ENCODE measurements at places on chromosomes 12 and 14. TPM values are rescaled to one million over a fixed set of nuclear protein-coding genes. Genes with fewer than 3 reads are reported as not detected.

The DLGAP5 gene
- total RNA-seq, result 8.8 TPM

The KRT80 gene
- total RNA-seq, result 10.7 TPM

The MMP19 gene
- 17.8 TPM for total RNA-seq

The NRXN3 gene
- 7.0 TPM for total RNA-seq

The KRT84 gene
- not detected for total RNA-seq

The TBC1D30 gene
- total RNA-seq, result 2.0 TPM

The CLEC1A gene
- not detected for total RNA-seq

GRCh38 chr12:106248312-106248845 lies 559 bp upstream of the CKAP4 start:
- peak overlapping the region; percentile 79 for H3K4me3 ChIP-seq
- H3K4me1 ChIP-seq, result peaks cover 43% of the 10 kb centered on the region
- no peaks in the 10 kb centered on the region for H3K27me3 ChIP-seq
- H3K27ac ChIP-seq, result peak overlapping the region; percentile 87

DNA sequence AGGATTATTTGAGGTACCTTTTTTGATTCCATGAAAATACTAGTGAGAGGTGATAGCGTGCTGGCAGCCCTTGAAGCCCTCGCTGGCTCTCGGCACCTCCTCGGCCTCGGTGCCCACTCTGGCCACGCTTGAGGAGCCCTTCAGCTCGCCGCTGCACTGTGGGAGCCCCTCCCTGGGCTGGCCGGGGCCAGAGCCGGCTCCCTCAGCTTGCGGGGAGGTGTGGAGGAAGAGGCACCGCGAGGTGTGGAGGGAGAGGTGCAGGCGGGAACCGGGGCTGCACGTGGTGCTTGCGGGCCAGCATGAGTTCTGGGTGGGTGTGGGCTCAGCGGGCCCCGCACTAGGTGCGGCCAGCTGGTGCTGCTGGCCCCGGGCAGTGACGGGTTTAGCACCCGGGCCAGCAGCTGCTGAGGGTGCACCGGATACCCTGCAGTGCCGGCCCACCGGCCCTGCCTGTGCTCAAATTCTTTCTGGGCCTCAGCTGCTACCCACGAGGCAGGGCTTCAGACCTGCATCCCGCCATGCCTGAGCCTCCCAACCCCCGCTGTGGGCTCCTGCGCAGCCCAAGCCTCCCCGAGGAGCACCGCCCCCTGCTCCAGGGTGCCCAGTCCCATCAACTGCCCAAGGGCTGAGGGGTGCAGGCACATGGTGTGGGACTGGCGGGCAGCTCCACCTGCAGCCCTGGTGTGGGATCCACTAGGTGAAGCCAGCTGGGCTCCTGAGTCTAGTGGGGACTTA lies 7.4 kb downstream of the MOK start:
- DNase-seq, result no peak
- no peak overlapping the region for H3K27ac ChIP-seq
- H3K4me3 ChIP-seq, result no peak overlapping the region
- no peaks in the 10 kb centered on the region for H3K27me3 ChIP-seq
- H3K36me3 ChIP-seq, result no peaks in the 10 kb centered on the region

- no peak for DNase-seq
- H3K36me3 ChIP-seq, result no peaks in the 10 kb centered on the region
- H3K27me3 ChIP-seq, result peaks cover 4% of the 10 kb centered on the region
- H3K4me1 ChIP-seq, result peaks cover 7% of the 10 kb centered on the region
Measured at GRCh38 chr12:56989861-56990610, 16.3 kb downstream of the ZBTB39 start.

GRCh38 chr12:104478396-104479122 lies 21.8 kb downstream of the CHST11 start:
- H3K27me3 ChIP-seq, result no peaks in the 10 kb centered on the region
- no peak overlapping the region for H3K4me3 ChIP-seq
- H3K27ac ChIP-seq, result peak overlapping the region; percentile 34
- peaks cover 7% of the 10 kb centered on the region for H3K4me1 ChIP-seq
- H3K36me3 ChIP-seq, result peaks cover 1% of the 10 kb centered on the region
- DNase-seq, result no peak

GRCh38 chr12:112506513-112507166 lies 87.9 kb downstream of the PTPN11 start:
- H3K27ac ChIP-seq, result no peak overlapping the region
- DNase-seq, result no peak
- H3K27me3 ChIP-seq, result no peaks in the 10 kb centered on the region
- no peak overlapping the region for H3K4me3 ChIP-seq
- H3K36me3 ChIP-seq, result peaks cover 49% of the 10 kb centered on the region

DNA sequence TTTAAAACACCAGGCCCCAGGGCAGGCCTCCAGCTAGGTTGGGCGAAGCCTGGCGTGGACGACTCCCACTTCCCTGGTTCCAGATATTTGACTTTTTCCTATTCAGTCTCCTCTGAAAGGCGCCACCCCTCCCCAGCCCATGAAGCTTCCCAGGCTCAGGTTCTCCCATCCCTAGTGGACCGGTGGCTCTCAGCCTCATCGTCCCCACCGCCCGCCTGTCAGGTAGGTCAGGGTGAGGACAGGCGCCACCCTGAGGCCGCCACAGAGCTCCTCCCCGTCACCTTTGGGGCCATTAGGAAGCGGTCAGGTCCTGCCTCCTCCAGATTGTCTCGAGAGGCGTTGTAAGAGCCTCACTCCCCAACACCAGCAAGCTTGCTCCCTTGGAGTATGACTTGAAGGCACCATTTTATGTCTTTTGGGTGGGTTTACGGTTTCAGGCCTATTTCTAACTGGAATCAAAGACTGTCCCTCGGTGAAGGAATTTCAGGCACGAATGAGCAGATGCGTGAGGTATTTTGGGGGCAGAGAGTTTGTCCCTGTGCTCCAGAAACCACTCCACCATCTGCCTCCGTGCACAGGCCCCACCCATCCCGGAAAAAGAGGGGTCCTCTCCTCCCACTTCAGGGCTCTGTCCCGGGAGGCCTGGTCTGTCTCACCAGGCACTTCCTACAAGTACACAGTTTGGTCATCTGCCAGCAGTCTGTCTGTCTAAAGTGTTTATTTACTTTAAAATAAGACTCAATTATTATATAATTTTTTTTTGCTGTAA lies 55.6 kb downstream of the TSPAN9 start:
- H3K27me3 ChIP-seq, result no peaks in the 10 kb centered on the region
- peak; percentile 71 for DNase-seq
- peak overlapping the region; percentile 88 for H3K27ac ChIP-seq
- H3K4me3 ChIP-seq, result peak overlapping the region; percentile 35

- no peaks in the 10 kb centered on the region for H3K27me3 ChIP-seq
- H3K27ac ChIP-seq, result no peak overlapping the region
- no peaks in the 10 kb centered on the region for H3K36me3 ChIP-seq
- DNase-seq, result no peak
- no peaks in the 10 kb centered on the region for H3K4me1 ChIP-seq
Measured at GRCh38 chr12:47350062-47350408, 270.3 kb upstream of the AMIGO2 start.

DNA sequence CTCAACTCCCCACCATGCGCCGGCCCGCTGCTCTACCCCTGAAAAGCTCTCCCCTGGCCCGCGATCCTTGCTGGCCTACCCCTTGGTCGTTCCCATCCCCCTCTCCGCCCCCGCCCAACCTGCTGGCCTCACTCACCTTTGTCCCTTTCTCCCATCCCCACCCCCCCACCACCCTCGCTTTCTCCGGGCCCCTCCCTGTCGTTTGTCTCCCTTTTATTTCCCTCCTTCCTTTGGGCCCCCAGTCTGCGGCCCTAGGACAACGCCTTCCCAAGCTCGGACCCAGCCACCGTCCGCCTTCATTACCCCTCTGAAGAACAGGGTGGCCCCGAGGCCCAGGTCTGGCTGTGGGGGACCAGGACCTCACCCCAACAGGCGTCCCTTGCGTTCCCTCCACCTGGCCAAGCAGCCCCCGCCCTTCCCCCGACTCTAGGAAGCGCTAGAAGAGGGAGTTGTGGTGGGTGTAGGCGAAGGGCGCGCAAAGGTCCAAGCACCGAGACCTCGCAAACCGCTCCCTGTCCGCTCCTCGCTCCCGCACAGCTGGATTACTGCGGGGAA lies 6.9 kb upstream of the SLC7A7 start:
- DNase-seq, result no peak
- H3K27me3 ChIP-seq, result no peaks in the 10 kb centered on the region
- H3K4me3 ChIP-seq, result no peak overlapping the region
- peaks cover 49% of the 10 kb centered on the region for H3K4me1 ChIP-seq
- no peaks in the 10 kb centered on the region for H3K36me3 ChIP-seq
- H3K27ac ChIP-seq, result peak overlapping the region; percentile 89

DNA sequence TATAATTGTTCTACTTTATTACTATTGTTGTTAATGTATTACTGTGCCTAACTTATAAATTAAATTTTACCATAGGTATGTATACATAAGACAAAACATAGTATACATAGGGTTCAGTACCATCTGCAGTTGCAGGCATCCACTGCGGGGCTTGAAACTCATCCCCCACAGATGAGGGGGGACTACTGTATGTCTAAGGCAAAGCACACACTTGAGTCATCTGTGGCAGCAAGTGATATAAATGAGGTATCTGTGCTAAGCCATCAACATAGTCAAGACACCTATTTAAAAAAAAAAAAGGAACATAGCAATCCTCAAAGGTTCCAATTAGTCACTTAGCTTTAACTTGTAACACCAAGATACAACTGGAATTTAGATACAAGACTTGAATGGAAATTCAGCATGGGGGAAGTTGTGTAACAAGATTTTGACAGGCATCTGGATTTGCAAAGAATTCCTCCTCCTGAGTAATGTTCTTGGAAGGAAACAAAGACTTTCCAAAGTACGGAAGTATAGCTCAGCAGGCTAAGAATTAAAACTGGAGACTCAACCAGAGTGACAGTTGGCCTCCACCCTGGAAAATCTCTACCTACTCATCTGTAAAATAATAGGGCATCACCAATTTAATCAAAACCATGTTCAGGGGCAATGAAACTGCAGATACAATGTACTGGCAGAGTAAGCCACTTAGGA lies 14.9 kb downstream of the DCAF5 start:
- H3K27me3 ChIP-seq, result no peaks in the 10 kb centered on the region
- H3K27ac ChIP-seq, result peak overlapping the region; percentile 50
- DNase-seq, result no peak
- peaks cover 46% of the 10 kb centered on the region for H3K4me1 ChIP-seq
- no peak overlapping the region for H3K4me3 ChIP-seq

- no peaks in the 10 kb centered on the region for H3K36me3 ChIP-seq
- DNase-seq, result no peak
- no peak overlapping the region for H3K27ac ChIP-seq
- peaks cover 7% of the 10 kb centered on the region for H3K27me3 ChIP-seq
- H3K4me1 ChIP-seq, result no peaks in the 10 kb centered on the region
Measured at GRCh38 chr14:72111911-72112310, 179.7 kb downstream of the RGS6 start.

GRCh38 chr12:569803-570434 lies 93.3 kb downstream of the NINJ2 start:
- H3K4me1 ChIP-seq, result peaks cover 40% of the 10 kb centered on the region
- no peak for DNase-seq
- H3K4me3 ChIP-seq, result peak overlapping the region; percentile 80
- no peaks in the 10 kb centered on the region for H3K36me3 ChIP-seq

- no peaks in the 10 kb centered on the region for H3K36me3 ChIP-seq
- H3K4me3 ChIP-seq, result no peak overlapping the region
- no peak overlapping the region for H3K27ac ChIP-seq
- H3K27me3 ChIP-seq, result peaks cover 15% of the 10 kb centered on the region
- no peak for DNase-seq
Measured at GRCh38 chr12:108180255-108181094, 51.4 kb downstream of the WSCD2 start.

- H3K4me3 ChIP-seq, result no peak overlapping the region
- DNase-seq, result no peak
Measured at GRCh38 chr12:93712200-93712599, 35.0 kb downstream of the CRADD start.

GRCh38 chr14:34817768-34818167 lies 57.4 kb downstream of the BAZ1A start:
- H3K4me3 ChIP-seq, result no peak overlapping the region
- DNase-seq, result no peak
- peaks cover 7% of the 10 kb centered on the region for H3K36me3 ChIP-seq
- no peaks in the 10 kb centered on the region for H3K27me3 ChIP-seq

GRCh38 chr12:103475073-103475472 lies 20.7 kb downstream of the C12orf42 start:
- H3K36me3 ChIP-seq, result no peaks in the 10 kb centered on the region
- DNase-seq, result no peak
- H3K27me3 ChIP-seq, result peaks cover 4% of the 10 kb centered on the region
- no peak overlapping the region for H3K27ac ChIP-seq

GRCh38 chr14:21096438-21096837 lies 2.0 kb downstream of the ZNF219 start:
- H3K27ac ChIP-seq, result peak overlapping the region; percentile 23
- H3K4me3 ChIP-seq, result no peak overlapping the region
- peaks cover 56% of the 10 kb centered on the region for H3K4me1 ChIP-seq
- peaks cover 6% of the 10 kb centered on the region for H3K36me3 ChIP-seq
- DNase-seq, result no peak
- H3K27me3 ChIP-seq, result no peaks in the 10 kb centered on the region

GRCh38 chr12:122983789-122984515 lies 3.5 kb downstream of the ARL6IP4 start:
- H3K4me3 ChIP-seq, result peak overlapping the region; percentile 38
- DNase-seq, result no peak
- H3K4me1 ChIP-seq, result peaks cover 52% of the 10 kb centered on the region
- peak overlapping the region; percentile 80 for H3K27ac ChIP-seq
- no peaks in the 10 kb centered on the region for H3K27me3 ChIP-seq

DNA sequence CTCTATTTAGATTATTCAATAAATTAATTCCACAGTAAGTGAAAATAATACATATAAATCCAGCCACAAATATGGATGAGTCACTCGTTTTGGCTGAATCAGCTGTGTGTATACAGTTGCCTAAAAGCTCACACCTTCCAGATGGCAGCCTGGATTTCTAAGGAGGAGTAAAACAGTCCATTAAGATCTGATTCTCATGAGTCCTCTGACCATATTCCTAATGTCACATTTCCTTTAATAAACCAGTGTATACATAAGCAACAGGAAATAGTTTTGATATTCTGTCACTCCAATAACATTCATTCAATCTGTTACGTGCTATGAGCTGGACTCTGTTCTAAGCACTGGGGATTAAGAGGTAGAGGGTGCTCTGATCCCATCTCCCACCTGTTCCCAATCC lies 21.8 kb downstream of the MDM1 start:
- H3K27ac ChIP-seq, result peak overlapping the region; percentile 75
- no peak for DNase-seq
- peaks cover 9% of the 10 kb centered on the region for H3K36me3 ChIP-seq
- H3K27me3 ChIP-seq, result no peaks in the 10 kb centered on the region

GRCh38 chr14:100531152-100532121 lies 55.8 kb downstream of the BEGAIN start:
- no peak overlapping the region for H3K27ac ChIP-seq
- DNase-seq, result peak; percentile 80
- peaks cover 2% of the 10 kb centered on the region for H3K36me3 ChIP-seq
- peaks cover 29% of the 10 kb centered on the region for H3K4me1 ChIP-seq

DNA sequence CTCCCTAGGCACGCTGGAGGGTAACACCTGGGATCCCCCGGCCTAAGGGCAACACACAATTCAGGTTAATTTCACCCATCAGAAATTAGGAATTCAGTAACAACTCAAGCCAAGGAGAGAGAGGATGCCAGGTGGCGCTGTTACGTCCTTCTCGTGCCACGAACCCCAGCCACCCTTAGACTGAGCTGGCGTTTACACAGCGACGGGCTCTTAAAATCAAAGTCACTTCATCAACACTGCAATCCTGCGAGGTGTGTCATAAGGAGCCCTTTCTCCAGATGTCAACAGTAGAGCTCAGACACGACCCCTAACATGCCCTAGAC lies 110.6 kb upstream of the TMEM132D start:
- H3K36me3 ChIP-seq, result no peaks in the 10 kb centered on the region
- no peak overlapping the region for H3K27ac ChIP-seq
- peaks cover 17% of the 10 kb centered on the region for H3K27me3 ChIP-seq
- no peak overlapping the region for H3K4me3 ChIP-seq
- DNase-seq, result no peak
- H3K4me1 ChIP-seq, result peaks cover 11% of the 10 kb centered on the region
